ENCODE measurements at places on chromosomes 2 and 18.

- peak; percentile 38 for DNase-seq
Measured at GRCh38 chr18:5542515-5543035, 1.2 kb downstream of the EPB41L3 start.

DNA sequence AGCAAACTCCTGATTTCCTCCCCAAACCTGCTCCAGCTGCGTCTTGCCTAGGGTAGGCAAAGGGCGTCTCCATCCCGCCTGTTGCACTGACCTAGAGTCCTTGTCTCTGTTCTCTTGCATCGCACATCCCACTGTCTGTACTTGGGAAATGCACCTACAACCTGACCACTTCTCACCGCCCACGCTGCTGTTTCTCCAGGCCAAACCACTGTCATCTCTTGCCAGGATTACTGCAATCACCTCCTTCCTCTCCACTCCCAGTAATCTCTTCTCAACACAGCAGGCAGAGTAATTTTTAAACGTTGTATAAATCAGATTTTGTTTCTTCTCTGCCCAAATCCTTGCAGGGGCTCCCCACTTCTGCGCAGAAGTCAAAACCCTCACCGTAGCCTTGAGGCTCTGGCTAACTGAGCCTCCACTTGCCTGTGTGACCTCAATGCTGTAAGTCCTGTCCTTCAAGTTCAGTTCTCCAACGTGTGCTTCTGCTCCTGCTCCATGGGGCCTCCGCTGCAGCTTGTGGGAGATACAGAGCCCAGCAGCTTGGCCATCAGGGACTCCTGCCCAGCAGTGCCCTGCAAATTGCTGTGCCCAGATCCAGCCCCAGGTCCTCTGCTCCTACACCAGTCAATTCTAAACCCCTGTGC, 27.7 kb upstream of the SEMA4C start:
- DNase-seq, result no peak

GRCh38 chr2:95024960-95025405, 525 bp upstream of the MAL start:
- no peak for DNase-seq

- DNase-seq, result no peak
Measured at GRCh38 chr2:44771522-44771921, 170.0 kb upstream of the SIX3 start.

DNA sequence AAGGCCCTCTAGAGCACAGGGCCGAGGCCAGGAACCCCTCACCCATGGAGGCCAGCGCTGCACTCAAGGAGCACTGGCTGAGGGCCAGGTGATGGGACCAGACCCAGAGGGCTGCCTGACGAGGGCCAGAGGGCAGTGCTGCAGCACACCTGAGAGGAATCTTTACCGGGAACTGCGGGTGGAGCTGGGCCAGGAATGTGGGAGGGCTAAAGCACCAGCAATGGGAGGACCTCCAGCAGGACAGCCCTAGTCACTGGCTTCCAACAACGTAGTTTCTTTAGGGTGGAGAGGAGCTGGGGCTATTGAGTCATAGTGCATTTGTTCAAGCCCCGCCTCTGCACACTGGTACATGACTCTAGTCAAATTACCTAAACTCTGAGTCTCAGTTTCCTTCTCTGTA, 143.4 kb downstream of the TMEM17 start:
- DNase-seq, result peak; percentile 51

DNA sequence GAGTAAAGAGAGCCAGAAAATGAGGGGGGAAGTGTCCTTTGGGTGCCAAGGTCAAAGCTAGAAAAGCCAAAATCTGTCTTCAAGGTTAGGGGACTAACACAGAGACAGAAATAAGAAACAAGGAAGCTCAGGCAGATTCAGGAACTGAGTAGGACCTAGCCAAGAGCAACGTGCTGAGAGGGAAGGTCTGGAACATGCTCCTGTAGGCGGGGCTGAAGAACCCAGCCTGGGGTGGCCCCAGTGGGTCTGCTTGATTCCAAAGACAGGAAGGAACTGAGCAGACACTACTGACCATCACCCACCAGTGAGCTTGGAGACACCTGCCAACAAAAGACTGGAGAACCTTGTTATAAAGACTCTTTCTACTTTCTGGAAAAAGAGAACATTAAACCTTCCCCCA, 105.1 kb downstream of the SP3 start:
- DNase-seq, result no peak

DNA sequence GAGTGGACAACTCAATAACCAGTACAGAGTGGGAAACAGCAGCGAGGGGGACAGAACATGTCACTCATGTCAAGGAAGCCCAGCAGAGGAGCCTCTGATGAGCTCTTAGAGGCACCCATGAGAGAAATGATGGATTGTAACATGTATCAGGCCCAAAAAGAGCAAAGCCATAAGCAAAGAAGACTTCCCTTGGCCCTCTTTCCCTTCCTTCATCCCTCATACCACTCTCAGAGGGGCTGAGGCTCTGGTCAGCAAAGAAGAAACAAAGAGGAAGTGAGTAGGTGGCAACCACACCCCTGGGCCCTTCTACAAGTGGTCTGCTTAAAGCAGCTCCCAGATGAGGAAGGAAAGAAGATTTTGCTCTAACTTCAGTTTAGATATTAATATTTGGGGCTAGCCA, 112.8 kb downstream of the CDC42EP3 start:
- no peak for DNase-seq

GRCh38 chr18:78813936-78814710, 165.5 kb upstream of the SALL3 start:
- no peak for DNase-seq

DNA sequence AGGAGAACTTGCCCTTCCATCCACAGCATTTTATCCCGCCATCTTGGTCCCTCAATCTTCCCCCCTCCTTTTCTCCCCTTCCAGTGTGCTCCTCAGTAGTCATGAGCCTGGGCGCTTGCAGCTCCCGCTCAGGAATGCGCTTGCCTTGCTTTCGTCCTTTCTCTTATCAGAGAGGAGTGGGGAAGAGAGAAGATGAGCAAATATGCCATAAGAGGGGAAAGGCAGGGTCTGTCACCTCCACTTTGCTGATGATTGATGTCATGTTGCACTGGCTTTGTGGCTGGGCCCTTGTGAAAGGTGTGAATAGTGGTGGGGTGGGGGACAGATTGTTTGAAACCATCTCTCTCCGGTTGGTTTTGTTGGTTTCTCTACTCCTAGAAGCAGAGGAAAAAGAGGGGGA, 569.3 kb downstream of the TNS1 start:
- DNase-seq, result peak; percentile 45

DNA sequence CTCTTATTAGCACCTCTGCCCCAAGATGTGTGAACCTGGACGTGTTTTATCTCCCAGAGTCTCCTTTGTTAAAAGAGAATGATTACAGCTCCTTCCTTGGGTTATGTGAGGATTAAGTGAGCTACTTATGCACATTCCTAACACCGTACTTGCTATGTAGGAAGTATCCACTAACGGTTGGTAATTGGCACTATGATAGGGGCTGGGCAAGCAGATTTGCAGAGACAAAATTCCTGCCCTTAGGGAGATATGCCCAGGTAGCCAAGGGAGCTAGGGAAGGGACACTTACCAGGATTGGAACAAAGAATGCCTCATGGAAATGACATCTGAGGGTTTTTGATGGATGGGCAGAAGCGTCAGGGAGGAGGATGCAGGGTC, 11.5 kb upstream of the ALPK2 start:
- DNase-seq, result no peak

GRCh38 chr18:57352761-57353136, 392 bp downstream of the ST8SIA3 start:
- DNase-seq, result peak; percentile 25
